ENCODE measurements at places on chromosomes 5 and 9. TPM values are rescaled to one million over a fixed set of nuclear protein-coding genes. Genes with fewer than 3 reads are reported as not detected.

The PGM5 gene
- total RNA-seq, result not detected

The CCNO gene
- total RNA-seq, result not detected

- H3K27me3 ChIP-seq, result no peaks in the 10 kb centered on the region
- H3K4me1 ChIP-seq, result no peaks in the 10 kb centered on the region
- no peak overlapping the region for H3K27ac ChIP-seq
- DNase-seq, result no peak
Measured at GRCh38 chr5:167063788-167064187, 1227.7 kb upstream of the WWC1 start.

DNA sequence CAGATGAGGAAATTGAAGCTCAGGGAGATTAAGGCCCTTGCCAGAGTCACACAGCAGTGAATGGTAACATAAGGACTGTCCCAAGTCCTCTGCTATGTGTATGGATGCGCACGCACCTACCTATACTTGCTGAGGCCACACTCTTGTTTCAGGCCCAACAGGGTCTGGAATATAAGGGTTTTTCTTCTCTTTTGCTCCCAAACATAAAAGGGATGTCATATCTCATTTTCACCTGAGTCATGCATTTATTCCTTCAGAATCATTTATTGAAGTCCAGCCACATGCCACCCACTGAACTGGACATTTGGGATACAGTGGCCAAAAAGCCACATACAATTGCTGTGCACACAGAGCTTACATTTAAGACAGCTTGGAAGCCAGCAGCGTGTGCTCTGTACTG is 92.0 kb downstream of the SH3TC2 start:
- no peak overlapping the region for H3K27ac ChIP-seq
- H3K4me1 ChIP-seq, result no peaks in the 10 kb centered on the region
- H3K4me3 ChIP-seq, result no peak overlapping the region

The FAM221B gene
- total RNA-seq, result not detected

DNA sequence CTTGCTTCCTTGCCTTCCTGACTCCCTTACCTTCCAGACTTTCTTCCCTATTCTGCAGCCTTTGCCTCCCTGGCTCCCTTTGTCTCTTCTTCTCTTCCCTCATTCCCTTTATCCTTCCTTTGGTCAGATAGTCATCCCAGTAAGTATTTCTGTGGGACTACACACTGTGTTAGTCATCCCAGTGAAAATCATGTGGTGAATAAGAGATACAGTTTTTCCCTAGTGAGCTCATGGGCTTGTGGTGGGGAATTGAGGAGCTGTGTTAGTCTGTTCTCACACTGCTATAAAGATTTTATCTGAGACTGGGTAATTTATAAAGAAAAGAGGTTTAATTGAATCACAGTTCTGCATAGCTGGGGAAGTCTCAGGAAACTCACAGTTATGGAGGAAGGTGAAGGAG is 109.8 kb upstream of the EDIL3 start:
- no peaks in the 10 kb centered on the region for H3K36me3 ChIP-seq
- no peak for DNase-seq
- no peaks in the 10 kb centered on the region for H3K4me1 ChIP-seq
- no peak overlapping the region for H3K27ac ChIP-seq
- no peaks in the 10 kb centered on the region for H3K27me3 ChIP-seq

- H3K4me1 ChIP-seq, result peaks cover 21% of the 10 kb centered on the region
- no peak for DNase-seq
- no peak overlapping the region for H3K4me3 ChIP-seq
- H3K36me3 ChIP-seq, result no peaks in the 10 kb centered on the region
Measured at GRCh38 chr9:134291452-134291881, 34.8 kb upstream of the RXRA start.

GRCh38 chr9:14710804-14711203 is 11.7 kb downstream of the CER1 start:
- H3K36me3 ChIP-seq, result no peaks in the 10 kb centered on the region
- H3K27ac ChIP-seq, result no peak overlapping the region
- H3K4me3 ChIP-seq, result no peak overlapping the region
- no peak for DNase-seq

The LCN2 gene
- total RNA-seq, result 0.99 TPM

GRCh38 chr5:60339691-60340201 is 360.2 kb downstream of the DEPDC1B start:
- H3K27ac ChIP-seq, result no peak overlapping the region
- no peaks in the 10 kb centered on the region for H3K4me1 ChIP-seq
- no peaks in the 10 kb centered on the region for H3K36me3 ChIP-seq
- no peaks in the 10 kb centered on the region for H3K27me3 ChIP-seq

GRCh38 chr5:110346893-110347358 is 379.5 kb downstream of the TMEM232 start:
- no peak overlapping the region for H3K27ac ChIP-seq
- DNase-seq, result no peak
- H3K4me1 ChIP-seq, result no peaks in the 10 kb centered on the region
- no peaks in the 10 kb centered on the region for H3K36me3 ChIP-seq
- H3K4me3 ChIP-seq, result no peak overlapping the region

The ACSL6 gene
- total RNA-seq, result 2.1 TPM

DNA sequence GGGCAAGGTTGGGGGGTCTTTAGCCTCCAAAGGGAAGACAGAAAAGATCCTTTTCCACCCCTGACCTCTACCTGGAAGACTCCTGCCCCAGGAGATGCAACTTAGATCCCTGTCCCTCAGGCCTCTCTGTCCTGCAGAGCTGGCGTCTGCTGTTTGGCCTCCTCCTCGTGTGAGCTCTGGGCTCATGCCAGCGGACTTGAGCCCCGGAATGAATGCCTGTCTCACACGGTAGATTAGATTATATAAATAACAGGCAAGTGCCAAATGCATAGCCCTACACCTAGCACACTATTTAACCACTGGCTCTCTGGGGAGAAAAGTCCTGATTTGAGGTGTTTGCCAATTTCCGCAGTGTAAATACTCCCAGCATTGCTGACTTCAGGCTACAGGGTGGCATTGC is 1.4 kb upstream of the WNK2 start:
- H3K27ac ChIP-seq, result no peak overlapping the region
- H3K4me3 ChIP-seq, result no peak overlapping the region
- DNase-seq, result no peak
- H3K36me3 ChIP-seq, result no peaks in the 10 kb centered on the region
- H3K4me1 ChIP-seq, result peaks cover 10% of the 10 kb centered on the region
- H3K27me3 ChIP-seq, result peaks cover 19% of the 10 kb centered on the region

Measured in natural killer cell (primary cell).